ENCODE measurements at places on chromosomes 13 and 19.

GRCh38 chr13:110197026-110197425 lies 109.9 kb downstream of the COL4A1 start:
- no peak for DNase-seq

GRCh38 chr19:53624771-53625545 lies 6.8 kb upstream of the DPRX start:
- no peak for DNase-seq

GRCh38 chr19:16227837-16228636 lies 30.3 kb downstream of the AP1M1 start:
- DNase-seq = no peak

- peak; percentile 13 for DNase-seq
Observed at GRCh38 chr19:52786078-52786463, 520 bp downstream of the ZNF600 start.

- DNase-seq = no peak
Observed at GRCh38 chr13:57704031-57704430, 72.5 kb downstream of the PCDH17 start.

GRCh38 chr13:107866941-107867623 lies 348.3 kb downstream of the LIG4 start:
- no peak for DNase-seq

DNA sequence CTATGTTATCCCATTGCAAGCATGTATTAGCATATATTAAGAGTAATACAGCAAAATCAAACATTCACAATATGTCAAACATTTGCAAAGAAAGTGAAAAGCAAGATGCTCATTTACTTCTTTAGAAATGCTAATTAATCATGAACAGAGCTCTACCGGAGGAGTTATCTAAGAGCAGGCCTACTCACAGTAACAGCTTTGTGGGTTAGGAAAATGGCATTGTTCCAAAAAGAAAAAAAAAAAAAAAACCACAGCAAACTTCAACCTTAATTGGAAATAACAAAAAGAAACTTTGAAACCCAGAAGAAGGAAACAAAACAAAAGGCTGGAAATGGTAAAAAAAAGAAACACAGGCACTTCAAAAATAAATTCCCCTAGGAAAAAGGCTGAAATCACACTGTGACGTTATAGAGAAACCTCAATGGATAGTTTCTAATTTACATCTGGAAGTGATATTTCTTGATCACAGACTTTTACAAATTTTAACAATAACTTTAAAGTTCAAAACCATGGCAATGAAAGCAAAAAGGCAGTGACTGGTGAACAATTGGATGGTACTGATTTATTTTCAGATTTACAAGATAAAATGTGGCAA lies 1236.8 kb upstream of the SPRY2 start:
- DNase-seq = no peak

DNA sequence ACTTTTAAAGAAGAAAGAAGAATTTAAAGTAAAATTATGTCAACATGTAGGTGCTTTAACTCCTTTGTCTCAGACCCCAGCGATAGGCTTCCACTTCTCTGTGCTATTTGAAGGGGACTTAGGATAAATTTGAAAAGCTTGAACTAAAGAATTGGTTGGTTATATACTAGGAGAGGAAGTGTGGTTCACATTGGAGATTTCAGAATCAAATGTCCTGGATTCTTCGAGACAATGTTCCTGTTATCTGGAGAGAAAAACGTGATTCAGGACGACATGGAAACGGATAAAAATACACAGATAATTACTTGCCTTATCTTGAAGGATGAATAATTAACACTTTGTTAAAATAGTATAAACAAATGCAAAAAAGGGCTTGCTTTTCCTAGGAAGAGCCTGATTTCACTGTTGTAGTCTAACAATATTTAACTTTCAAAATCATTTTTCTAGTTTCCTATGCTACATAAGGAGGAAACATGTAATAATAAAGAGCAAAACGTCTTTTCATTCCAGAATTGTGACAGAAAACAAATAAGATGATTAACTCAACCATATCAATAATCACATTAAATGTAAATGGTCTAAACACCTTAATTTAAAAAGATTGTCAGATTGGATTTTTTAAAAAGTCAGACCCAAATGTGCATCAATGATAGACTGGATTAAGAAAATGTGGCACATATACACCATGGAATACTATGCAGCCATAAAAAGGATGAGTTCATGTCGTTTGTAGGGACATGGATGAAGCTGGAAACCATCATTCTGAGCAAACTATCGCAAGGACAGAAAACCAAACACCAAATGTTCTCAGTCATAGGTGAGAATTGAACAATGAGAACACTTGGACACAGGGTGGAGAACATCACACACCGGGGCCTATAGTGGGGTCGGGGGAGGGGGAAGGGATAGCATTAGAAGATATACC lies 724 bp upstream of the ZNF780A start:
- no peak for DNase-seq

DNA sequence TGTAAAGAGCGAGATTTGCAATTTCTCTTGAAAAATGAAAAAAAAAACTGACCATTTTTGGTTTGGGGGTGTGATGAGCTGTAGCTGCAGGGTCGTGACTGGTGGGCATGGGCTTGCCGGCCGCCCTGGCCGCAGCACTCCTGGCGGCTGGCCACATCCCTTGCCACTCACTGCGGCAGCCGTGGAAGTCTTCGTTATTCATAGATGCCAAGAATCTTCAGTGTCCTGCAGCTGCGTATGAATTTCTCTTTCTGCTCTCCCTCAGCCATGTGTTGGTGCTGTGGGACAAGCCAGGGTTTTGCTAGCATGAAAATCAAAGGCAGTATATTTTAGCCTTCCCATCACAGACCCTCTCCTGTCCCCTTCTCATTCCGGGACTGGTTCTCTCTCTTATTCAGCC lies 151.7 kb upstream of the TSHZ3 start:
- DNase-seq = no peak

- no peak for DNase-seq
Observed at GRCh38 chr19:58252102-58252685, 23.5 kb downstream of the ZNF544 start.

- DNase-seq = no peak
Observed at GRCh38 chr19:30783212-30783611, 411.0 kb downstream of the ZNF536 start.

DNA sequence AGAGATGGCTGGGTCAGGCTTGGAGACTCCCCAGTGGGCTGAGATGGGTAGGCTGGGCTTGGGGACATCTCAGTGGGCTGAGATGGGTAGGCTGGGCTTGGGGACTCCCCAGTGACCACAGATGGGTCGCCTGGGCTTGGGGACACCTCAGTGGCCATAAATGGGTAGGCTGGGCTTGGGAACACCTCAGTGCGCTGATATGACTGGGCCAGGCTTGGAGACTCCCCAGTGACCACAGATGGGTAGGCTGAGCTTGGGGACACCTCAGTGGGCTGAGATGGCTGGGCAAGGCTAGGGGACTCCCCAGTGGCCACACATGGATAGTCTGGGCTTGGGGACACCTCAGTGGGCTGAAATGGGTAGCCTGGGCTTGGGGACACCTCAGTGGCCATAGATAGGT lies 12.8 kb downstream of the IQCN start:
- no peak for DNase-seq

GRCh38 chr19:508204-509150 lies 1.2 kb downstream of the TPGS1 start:
- DNase-seq = no peak

DNA sequence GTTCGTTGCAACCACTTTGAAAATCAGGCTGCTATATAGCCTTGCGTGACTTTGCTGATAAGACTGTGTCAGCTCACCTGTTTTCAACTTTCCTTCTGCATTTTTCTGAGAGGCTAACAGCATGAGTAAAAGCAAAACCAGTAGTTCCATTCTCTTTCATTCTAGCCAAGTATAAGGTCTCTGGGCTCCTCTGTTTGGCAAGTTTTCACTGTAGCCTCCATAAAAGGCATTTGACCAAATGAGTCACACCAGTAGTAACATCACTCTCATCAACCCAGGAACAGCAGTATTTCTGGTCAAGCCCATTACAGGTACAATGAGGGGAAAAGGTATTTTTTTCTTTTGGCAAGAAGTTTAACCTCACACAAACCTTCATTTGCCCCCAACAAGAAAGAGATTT lies 1149.8 kb upstream of the MIR17HG start:
- no peak for DNase-seq

DNA sequence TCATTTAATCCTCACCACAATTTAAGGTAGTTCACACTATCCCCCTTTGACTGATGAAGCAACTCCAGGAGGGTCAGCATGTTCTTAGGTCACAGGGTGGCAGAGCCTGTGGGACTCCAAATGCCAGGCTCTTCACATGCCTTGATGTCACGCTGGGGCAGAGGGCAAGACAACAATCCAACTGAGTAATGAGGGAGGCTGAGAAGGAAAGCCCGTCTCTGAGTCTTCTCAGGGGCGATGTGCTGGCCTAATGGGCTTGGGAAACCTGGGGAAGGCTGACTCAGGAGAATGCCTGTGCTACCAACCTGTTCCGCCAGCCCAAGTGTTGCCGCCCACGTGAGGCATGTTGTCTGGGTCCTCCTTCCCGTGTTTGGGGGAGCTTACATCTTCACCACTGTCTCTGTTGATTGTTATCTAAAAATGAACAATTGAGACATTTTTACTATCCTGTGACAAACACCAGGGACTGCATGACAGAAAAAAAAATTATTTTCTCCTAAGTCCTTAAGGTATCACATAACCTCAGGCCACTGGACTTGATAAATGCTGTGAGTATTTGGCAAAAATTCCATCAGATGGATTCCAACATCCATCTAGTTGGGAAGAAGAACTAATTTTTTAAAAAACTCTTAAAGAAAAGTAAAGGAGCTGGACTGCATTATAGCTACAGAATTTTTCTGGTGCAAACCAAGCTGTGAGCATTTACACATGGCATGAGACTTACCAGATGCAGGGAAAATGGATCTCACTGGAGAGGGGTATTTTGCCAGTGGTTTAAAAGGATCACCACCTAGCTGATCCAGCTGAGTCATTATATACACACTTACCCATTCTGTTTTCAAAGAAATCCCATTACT lies 157.5 kb downstream of the RGCC start:
- peak; percentile 64 for DNase-seq

GRCh38 chr19:13621413-13621812 lies 115.1 kb upstream of the CACNA1A start:
- peak; percentile 36 for DNase-seq

DNA sequence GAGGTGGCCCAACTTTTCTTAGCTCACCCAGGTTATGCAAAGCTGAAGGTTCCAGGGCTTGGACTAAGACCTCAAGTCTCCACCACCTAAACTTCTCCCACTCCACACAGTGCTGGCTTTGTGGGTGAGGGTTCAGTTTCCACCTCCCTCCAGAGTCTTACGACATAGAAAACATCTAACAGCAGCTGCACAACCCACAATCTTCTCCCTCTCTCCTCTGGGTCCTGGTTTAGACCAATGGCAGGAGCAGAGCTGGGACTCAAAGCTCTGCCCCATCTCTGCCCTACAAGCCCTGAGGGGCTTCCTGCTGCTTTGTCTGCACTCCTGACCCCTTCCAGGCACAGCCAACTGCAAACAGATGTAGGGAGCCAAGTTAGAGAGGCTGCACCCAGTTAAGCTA lies 16.0 kb downstream of the IRGC start:
- DNase-seq = no peak

GRCh38 chr19:54133312-54133956 lies 4.1 kb upstream of the CNOT3 start:
- DNase-seq = no peak

- DNase-seq = peak; percentile 48
Observed at GRCh38 chr19:43639519-43640423, at the start of gene CADM4. TSS of gene CADM4 (minus strand) at chr19:43639850. CDS start at chr19:43639790, 60 bp downstream.

DNA sequence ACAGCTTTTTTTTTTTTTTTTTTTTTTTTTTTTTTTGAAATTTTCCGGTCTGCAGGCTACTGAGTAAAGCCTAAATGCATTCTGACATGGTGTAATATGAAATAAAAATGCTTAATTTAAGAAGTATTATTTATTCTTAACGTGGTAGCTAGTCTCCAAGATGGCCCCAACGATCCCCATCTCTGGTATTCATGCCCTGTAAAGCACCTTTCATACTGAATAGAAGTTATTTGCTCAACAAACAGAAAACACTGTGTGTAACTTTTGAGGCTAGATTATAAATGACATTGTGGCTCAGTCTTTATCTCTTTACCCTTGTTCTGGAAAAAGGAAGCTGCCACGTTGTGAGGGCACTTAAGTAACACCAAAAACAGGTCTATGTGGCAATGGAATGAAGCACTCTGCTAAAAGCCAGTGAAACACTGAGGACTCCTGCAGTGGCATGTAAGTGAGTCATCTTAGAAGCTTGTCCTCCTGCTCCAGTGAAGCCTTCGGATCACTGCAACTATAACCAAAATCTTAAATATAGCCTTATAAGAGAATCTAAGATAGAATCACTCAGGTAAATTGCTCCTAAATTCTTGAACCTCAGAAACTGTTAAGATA lies 128.7 kb downstream of the UGGT2 start:
- DNase-seq = no peak

DNA sequence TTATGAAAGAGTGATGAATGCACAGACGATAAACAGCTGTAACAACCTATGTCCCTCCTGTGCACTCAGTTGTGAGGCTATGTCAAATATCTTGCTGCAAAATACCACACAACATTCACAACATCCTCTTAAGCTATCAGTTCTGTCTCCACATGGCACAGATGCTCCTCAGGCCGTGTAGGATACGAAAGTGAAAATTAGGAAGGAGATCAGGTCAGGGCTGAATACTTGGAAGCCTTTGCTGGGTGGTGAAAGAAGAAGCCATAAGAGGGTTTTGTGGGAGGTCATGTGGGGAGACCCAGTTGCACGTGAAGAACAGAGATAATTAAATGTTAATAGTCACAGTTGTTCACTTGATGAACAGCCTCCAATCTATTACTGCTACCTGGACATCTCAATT lies 58.9 kb downstream of the RXFP2 start:
- no peak for DNase-seq

DNA sequence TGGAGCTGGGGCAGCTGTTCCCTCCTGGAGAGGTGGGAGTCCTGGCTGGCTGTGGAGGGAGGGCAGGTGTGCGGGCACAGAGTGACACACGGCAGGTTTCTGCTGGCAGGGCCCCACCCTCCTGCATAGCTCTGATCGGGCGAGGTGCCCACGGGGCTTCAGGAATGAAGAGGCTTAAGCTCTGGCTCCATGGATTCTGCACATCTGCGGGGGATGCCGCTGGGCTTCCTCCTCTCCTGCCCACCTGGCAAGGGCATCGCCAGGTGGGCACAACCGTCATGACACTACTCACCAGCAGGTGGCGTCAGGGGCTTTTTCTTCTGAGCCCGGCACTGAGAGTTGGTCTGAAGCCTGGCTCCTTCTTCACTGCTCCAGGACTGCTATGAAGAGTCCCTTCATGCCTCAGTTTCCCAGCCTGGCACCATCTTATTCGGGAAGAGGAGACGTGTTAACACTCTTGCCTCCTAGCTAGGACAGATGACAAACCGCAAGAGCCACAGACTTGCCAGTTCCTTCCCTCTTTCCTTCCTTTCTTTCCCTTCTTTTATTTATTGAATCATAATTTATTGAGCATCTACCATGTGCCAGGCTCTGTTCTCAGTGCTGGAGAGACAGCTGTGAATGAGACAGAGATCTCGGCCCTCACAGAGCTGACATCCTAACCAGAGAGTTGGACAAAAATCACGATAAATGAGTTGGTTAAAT lies 15.2 kb upstream of the PAK4 start:
- DNase-seq = peak; percentile 73

DNA sequence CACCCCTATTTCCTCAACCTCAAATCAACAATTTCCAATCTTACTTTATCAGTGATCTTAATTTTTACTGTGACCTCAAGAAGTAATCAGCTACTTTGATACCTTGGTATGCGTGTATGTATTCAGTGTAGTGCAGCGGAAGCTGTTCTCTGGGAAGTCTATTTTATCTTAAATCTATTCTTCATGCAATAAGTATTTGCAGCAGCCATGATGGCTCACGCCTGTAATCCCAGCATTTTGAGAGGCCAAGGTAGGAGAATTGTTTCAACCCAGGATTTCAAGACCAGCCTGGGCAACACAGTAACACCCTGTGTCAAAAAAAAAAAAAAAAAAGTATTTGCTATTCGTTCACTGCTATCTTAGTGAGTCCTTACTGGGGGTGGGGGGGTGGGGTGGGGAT lies 6.5 kb downstream of the SLC25A30 start:
- DNase-seq = no peak
